ENCODE measurements at places on chromosomes 4 and X.
A peak's percentile ranks its signal among the peaks of the same experiment; 100 is the strongest.

DNA sequence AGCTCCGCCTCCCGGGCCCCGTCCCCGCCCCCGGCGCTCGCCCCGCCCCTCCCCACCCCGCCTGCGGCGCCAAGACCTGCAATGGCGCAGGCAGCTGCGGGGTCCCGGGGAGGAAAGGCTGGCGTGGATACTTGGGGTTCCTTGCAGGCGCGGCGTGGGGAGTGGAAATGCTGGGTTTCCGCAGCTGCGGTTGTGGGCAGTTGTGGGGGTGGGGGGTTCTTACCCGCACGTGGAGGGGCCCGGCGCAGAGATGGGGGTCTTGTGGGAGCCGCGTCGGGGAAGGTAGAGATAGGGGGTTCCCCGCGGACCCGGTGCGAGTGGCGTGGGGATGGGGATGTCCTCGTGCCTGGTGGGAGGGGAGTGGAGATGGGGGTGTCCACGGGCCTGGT lies 680 bp upstream of the ASMTL start:
- no peak for DNase-seq

GRCh38 chr4:186191200-186192065 lies at the start of gene CYP4V2:
CYP4V2 (plus strand) TSS chr4:186191567; CDS start chr4:186191824, 257 bp downstream.
- DNase-seq, result peak; percentile 69

GRCh38 chr4:116878280-116878679 lies 207.1 kb downstream of the TRAM1L1 start:
- DNase-seq, result no peak

DNA sequence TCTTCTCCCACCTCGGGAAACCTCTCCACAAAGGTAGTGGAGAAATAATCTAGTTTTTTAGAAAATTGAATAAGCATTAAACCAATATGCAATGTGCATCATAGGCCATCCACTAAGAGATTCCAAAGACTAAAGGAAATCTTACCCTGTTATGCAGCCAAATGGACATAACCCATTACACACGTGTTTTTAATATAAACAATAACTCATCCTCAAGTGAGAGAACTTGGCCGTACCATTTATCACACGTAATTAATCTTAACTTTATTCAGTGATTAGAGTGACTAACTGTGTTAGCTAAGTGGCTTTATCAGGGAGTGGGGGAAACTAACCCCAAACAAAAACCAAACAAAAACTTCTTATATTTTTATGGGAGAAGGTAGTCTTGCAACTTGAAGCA lies 57.8 kb downstream of the AFM start:
- no peak for DNase-seq

GRCh38 chr4:150971901-150972300 lies 43.2 kb downstream of the LRBA start:
- no peak for DNase-seq

GRCh38 chrX:105114554-105115130 lies 105.9 kb downstream of the TEX13A start:
- DNase-seq, result no peak

- DNase-seq, result no peak
Measured at GRCh38 chr4:117575850-117576249, 458.4 kb upstream of the NDST3 start.

- no peak for DNase-seq
Measured at GRCh38 chr4:676871-677235, 2.5 kb downstream of the MYL5 start.

DNA sequence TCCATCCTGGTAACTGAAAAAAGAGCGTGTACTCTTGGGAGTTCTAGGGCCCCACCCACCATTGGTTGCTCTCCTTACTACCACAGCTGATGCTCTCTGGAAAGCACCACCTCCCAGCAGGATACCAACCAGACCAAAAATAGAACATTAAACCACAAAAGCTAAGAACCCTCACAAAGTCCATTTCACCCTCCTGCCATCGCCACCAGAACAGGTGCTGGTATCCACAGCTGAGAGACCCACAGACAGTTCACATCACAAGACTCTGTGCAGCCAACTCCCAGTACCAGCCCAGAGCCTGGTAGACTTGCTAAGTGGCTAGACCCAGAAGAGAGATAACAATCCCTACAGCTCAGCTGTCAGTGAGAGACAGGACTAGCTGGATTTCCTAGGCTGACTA lies 240.6 kb downstream of the PABPC4L start:
- DNase-seq, result no peak

- DNase-seq, result no peak
Measured at GRCh38 chr4:79652232-79652631, 244.2 kb upstream of the GK2 start.

DNA sequence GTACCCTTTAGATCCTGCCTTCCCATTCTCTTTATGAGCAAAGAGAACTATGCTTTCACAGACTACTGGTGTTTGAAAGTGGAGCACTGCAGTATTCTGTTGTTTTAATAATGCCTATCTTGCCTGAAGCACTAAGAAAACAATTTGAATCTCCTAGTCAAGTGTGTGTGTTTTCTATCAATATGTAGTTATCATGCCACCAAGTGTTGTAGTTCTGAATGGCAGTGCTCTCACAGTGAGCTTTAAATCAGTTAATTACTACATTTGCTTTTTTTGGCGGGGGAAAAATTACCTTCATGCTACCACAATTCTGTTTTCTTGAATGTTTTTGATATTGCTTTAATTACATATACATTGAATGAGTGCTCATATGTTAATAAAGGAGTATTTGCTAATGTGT lies 143.6 kb upstream of the FAM47A start:
- DNase-seq, result no peak

DNA sequence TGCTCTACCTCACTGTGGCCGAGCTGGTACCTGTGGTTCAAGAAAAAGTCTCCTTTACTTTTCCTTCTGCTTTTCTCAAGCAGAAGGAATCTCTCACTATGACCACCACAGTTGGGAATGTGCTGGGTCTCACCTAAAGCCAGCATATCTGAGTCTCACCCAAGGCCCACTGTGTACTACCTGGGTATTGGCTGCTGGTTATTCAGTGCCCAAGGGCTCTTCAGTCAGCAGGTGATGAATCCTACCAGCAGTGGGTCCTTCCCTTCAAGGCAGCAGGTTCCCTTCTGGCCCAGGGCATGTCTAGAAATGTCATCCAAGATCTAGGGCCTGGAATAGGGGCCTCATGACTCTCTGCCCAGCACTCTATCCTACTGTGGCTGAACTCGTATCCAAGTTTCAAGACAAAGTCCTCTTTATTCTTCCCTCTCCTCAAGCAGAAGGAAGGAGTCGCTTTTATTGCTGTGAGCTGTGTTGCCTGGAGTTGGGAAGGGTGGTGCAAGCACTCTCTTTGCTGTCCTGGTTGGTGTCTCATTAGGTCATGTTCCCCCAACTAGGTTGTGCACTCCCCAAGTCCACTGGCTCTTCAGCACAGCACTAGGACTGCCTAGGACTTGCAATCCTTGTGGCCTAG lies 6.1 kb downstream of the CXCL10 start:
- DNase-seq, result no peak

- no peak for DNase-seq
Measured at GRCh38 chr4:21680326-21680898, 268.2 kb downstream of the KCNIP4 start.

All from GF-D8 (cell line).